ENCODE measurements at places on chromosomes 3 and 15. TPM values are rescaled to one million over a fixed set of nuclear protein-coding genes. Genes with fewer than 3 reads are reported as not detected.

GRCh38 chr15:58524247-58524646 is 92.5 kb downstream of the LIPC start:
- H3K27ac ChIP-seq: no peak overlapping the region
- no peaks in the 10 kb centered on the region for H3K36me3 ChIP-seq
- DNase-seq: no peak
- H3K4me1 ChIP-seq: peaks cover 29% of the 10 kb centered on the region

DNA sequence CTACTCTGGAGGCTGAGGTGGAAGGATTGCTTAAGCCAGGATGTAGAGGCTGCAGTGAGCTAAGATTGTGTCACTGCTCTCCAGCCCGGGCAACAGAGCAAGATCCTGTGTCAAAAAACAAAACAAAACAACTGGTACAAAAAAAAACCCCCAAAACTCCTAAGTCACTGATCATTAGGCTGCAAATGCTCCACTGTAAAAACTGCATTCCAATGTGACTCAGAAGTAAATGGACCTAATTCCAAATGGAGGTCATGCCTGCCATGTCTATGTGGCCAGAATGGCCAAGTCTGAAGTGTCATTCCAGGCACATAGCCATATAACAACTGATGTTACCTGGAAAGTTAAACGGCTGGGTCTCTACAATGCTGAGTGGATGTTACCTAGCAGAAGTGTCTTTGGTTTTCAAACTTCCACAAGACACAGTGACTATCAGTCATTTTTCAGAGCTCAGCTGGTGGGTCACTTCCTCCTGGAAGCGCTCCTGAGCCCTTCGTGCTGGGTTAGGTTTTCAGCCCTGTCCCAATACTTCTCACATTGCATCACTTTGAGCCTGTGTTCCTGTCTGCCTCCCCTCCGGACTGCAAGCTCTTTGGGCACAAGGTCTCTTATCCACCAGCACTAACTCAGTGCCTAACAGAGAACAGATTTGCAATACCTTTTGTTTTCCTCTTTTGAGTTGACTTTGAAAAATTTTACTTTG is 10.6 kb downstream of the FSTL1 start:
- no peaks in the 10 kb centered on the region for H3K36me3 ChIP-seq
- no peaks in the 10 kb centered on the region for H3K4me1 ChIP-seq
- peaks cover 11% of the 10 kb centered on the region for H3K27me3 ChIP-seq
- no peak overlapping the region for H3K4me3 ChIP-seq

GRCh38 chr3:25428789-25429335 is 799 bp downstream of the RARB start:
- H3K27ac ChIP-seq: no peak overlapping the region
- H3K27me3 ChIP-seq: peaks cover 17% of the 10 kb centered on the region
- no peak for DNase-seq
- no peaks in the 10 kb centered on the region for H3K4me1 ChIP-seq

The ISLR2 gene
- total RNA-seq: not detected

The CA12 gene
- total RNA-seq: 0.09 TPM

- H3K27ac ChIP-seq: no peak overlapping the region
- H3K4me1 ChIP-seq: no peaks in the 10 kb centered on the region
- no peak overlapping the region for H3K4me3 ChIP-seq
- DNase-seq: no peak
- no peaks in the 10 kb centered on the region for H3K36me3 ChIP-seq
Observed at GRCh38 chr3:38597502-38598060, 51.9 kb downstream of the SCN5A start.

All from K562 (cell line).